ENCODE measurements at places on chromosomes 5 and 9.

DNA sequence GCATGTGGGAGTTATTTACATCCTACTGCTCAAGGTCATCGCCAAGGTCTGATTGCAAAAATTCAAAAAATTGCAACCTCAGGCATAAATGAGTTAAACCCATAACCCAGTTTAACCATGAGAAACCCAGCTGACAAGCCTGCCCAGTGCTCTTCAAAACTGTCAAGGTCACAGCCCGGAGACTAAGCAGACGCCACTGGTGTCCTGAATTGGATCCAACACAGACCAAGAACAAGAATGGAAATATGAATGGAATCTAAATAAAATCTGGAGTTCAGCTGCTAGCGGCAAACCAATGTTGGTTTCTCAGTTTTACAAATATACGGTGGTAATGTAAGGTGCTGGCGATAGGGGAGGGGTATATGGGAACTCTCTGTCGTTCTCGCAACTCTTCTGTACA, 201.5 kb upstream of the MVB12B start:
- DNase-seq: no peak

GRCh38 chr5:102711525-102712385, 43.4 kb upstream of the PAM start:
- DNase-seq: no peak

DNA sequence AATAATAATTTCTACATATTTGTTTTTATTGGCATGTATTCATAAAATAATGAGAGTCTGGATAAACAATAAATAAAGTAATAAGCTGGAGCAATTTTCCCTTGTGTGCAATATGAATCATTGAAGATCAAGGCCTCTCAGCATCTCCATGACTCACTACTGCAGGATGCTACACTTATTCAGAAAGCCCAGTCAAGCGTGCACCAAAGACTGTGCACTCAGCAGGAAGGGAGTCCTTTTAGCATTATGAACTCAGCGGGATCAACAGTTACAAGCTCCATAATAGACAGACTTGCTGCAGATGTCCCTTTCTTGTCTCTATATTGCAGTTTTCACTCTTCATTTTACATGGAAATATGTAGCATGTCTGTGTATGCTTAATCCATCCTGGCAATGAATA, 485.3 kb downstream of the CDH9 start:
- peak; percentile 36 for DNase-seq

DNA sequence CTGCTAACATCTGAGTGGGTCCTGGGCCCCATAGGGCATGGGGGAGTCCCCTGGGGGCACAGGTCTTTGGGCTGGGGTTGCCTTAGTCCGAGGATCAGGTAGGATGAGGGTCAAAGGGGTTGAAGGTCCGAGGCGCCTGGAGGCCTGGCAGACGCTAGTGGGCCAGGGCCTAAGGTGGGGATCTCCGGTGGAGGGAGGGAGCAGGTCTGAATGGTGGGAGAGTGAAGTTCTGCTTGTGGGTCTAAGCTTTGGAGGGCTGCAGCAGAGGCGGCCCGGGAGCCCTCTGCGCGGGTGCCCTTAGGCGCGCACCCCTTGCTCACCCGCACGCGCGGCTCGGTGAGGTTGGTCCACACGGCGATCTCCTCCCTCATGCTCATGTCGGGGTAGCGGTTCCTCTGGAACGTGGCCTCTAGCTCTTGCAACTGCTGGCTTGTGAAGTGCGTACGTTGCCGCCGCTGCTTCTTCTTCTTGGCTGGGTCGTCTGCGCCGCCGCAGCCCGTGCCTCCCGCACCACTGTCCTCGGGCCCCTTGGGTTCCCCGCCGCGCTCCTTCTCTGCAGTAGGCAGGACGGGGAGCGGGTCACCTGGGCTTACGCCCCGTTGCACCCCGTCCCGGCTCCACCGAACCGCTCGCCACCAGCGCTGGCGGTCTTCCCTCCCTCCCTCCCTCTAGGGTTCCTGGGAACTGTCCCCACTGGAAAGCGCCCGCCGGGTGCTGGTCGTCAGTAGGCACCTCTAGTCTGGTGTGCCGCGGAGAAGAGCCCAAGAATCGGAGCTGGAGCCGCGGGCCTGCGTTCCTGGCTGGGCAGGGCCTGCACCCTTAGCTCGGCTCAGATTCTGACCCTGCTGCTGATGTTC, 2.8 kb downstream of the PITX1 start:
- DNase-seq: no peak

- no peak for DNase-seq
These were observed 12.4 kb upstream of the RALGPS1 start for GRCh38 chr9:126902210-126902609.

- no peak for DNase-seq
These were observed 3.5 kb downstream of the SNCB start for GRCh38 chr5:176626876-176627236.

- DNase-seq: peak; percentile 23
These were observed 42.9 kb downstream of the DBH start for GRCh38 chr9:133679056-133679455.

DNA sequence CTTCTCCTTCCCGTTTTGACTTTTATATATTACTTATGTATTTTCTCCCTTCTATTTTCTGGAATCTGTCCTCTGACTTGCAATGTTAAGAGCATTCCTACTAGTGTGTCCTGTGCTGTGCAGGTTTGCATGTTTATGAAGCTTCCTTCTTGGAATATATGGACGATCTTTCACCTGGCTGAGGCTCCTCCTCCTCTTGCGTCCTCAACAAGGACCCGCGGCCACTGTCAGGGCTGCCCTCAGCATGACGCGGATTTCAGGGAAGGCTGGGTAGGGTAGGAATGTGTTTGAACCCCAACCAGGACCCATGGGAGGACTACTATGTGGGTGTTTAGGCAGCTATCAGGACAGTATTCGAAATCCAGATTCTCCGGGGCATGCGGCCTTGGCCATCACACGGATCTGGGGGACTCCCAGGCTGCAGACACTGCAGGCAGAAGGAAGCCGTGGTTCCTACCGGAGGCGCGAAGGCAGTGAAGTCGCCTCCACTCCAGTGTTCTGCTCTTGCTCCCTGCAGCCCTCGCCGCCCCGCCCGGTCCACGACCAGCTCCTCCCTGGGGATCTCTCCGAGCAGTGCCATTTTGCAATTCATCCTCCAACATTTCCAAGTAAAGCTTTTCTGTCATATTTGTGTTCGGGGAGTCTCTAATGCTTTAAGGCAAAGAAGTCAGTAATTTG, 37.0 kb upstream of the OSMR start:
- peak; percentile 37 for DNase-seq

GRCh38 chr5:151094030-151094851, 13.4 kb upstream of the TNIP1 start:
- no peak for DNase-seq

DNA sequence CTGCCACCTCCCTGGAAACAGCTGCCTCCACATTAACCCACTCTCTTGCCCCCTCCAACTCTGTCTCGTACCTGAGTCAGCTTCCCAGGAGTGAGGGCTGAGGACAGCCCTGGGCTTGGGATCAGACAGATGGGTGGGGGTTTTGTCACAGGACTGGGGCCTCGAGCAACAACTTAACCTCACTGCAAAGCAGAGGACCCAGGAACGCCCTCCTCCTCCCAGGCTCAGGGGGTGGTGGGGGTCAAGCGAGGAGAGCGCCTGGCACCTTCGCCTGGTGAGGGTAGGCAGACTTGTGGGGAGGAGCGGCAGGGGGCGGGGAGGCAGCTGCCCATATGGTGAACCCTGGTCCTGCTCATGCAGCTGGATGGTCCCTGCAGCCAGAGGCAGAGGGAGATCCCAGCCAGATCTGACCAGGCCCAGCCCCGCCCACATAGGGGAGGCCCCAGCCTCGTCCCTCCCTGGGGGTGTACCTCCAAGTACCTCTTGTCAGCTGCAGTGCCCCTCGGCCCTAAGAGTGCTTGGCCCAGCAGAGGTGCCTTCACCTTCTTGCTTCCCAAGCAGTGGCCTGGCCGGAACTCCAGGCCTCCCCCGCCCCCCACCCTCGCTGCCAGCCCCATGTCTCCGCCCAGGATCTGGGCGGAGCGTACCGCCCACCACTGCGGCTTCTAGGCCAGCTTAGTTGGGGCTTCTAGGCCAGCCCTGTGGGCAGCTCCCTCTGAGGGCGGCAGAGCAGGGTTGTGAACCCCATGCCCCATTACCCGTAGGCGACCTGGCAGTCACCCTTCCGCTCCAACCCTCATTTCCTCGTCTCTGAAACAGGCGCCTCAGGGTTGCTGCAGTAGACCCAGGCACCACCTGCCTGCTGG, at the start of gene SARDH:
TSS of gene SARDH (minus strand) at position 579 of the 866 bp plus-strand sequence. CDS start 4,179 bp downstream, outside the sequence.
- peak; percentile 73 for DNase-seq

DNA sequence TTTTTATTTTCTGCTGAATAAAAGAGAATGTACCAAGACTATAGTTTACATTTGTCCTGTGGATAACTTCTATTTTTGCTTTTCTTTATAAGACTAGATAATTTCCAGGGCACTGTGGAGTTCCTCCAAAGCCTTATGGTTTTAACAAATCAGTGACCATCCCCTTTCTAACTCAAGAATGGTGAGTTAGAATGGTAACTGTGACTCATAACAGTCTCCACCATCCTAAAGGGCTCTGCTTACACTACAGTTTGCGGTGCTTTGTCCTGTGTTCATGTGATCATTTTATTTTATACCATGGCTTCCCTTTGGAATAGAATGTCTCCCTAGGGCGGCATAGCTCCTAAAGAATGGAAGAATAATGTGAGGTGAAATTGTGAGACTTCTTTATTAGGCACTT, 30.2 kb downstream of the WDR36 start:
- DNase-seq: no peak

GRCh38 chr9:127545196-127546124, 66.6 kb upstream of the STXBP1 start:
- no peak for DNase-seq

DNA sequence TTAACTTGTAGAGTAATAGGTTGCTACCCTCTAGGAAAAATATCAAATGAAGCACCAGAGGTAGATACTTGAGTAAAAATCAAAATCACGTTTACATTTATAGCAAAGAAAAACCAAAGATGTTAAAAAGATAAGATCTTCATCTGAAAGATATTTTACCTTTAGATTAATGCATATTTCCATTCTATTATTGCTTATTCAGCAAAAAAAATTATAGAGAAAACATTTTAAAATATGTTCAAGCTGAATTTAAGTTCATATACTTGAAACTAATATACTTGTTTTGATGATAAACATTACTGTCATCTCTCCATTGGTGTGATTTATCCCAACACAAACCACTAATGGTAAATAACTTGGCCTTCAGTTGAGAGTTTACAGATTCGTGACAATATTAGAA, 422.3 kb downstream of the CAAP1 start:
- DNase-seq: no peak

GRCh38 chr5:9284272-9284671, 261.6 kb downstream of the SEMA5A start:
- DNase-seq: no peak

- DNase-seq: no peak
These were observed 12.8 kb downstream of the AMBP start for GRCh38 chr9:114065304-114065703.

GRCh38 chr5:108728566-108729241, 19.0 kb upstream of the FER start:
- DNase-seq: no peak

- DNase-seq: no peak
These were observed 89.0 kb downstream of the ERBIN start for GRCh38 chr5:66015196-66015960.

GRCh38 chr5:175753536-175754402, 95.9 kb downstream of the HRH2 start:
- DNase-seq: no peak

DNA sequence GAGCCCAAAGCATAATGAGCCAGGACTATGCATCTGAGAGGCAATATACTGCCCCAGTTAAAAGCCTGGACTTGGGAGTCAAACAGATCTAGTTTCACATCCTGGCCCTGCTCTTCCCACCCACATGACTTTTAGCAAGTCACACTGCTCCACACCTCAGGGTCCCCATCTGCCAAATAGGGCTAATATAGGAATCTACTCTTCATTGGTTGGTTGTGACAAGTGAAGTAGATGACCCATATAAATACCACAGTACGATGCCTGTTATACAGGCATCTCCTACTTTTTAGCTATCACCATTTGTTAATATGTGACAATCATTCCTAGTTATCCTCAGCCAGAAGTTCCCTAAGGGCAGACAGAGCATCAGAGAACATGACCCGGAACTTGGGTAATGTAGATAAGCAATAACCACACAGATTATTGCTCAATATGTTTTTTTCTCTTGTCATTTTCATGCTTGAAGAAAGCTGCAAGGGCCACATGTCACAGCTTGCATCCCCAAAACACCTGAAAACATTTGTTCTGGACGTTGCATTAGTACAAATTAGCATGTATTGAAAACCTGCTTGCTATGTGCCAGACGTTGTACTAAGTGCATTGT, 20.4 kb downstream of the ADAM19 start:
- DNase-seq: no peak

- no peak for DNase-seq
These were observed 17.2 kb downstream of the S100Z start for GRCh38 chr5:76867038-76867437.

DNA sequence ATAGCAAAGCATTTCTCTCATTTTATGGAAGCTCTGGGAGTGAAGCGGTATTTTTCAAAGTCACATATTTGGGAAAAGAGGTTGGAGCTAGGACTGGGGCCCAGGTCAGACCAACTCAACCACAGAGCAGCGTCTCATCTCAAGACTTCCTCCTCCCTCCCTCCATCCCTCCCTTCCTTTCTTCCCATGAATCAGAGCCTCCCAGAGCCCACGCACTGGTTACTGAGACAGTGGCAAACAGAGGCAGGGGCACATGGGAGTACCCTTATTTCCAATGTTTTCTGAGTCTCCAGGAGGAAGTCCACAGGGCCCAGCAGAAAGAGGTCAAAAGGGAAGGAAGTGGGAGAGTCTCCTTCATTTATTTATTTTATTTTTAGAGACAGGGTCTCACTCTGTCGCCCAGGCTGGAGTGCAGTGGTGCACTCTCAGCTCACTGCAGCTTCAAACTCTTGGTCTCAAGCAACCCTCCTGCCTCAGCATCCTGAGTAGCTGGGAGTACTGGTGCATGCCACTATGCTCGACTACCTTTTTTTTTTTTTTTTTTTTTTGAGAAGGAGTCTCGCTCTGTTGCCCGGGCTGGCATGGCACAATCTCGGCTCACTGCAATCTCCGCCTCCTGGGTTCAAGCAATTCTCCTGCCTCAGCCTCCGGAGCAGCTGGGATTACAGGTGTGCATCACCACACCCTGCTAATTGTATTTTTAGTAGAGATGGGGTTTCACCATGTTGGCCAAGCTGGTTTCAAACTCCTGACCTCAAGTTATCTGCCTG, 52.5 kb upstream of the CDKN2AIPNL start:
- DNase-seq: no peak

- no peak for DNase-seq
These were observed 21.0 kb upstream of the RAB14 start for GRCh38 chr9:121222524-121223171.

DNA sequence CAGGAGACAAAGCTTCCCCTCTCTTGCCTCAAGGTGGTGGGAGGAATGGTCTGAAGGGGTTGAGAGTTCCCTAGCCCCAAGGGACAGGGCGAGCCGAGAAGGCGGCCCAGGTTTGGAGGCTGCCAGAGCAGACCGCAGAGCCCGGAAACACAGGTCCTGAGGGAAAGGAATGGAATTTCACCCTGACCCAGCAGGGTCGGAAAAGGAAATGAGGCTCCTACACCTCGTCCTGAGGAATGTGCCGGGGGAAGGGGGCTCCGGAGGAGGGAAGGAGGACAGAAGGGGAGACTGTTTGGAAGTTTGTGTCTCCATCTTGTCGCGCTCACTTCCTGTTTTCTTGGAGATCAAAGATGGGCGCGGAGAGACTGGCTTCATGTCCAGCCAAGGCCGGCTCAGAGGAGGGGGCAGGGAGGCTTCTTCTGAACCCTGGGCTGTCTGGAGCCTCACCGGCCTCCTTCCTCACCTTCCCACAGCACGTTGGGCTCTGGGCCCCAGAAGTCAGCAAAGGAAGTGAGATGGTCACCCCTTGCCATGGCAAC, 9.6 kb downstream of the ENG start:
- DNase-seq: no peak

- DNase-seq: no peak
These were observed 11.9 kb downstream of the RNU6ATAC start for GRCh38 chr9:134152488-134152887.

- DNase-seq: no peak
These were observed 29.5 kb downstream of the CAAP1 start for GRCh38 chr9:26863074-26863473.
